ENCODE measurements at places on chromosomes 2 and 18.

DNA sequence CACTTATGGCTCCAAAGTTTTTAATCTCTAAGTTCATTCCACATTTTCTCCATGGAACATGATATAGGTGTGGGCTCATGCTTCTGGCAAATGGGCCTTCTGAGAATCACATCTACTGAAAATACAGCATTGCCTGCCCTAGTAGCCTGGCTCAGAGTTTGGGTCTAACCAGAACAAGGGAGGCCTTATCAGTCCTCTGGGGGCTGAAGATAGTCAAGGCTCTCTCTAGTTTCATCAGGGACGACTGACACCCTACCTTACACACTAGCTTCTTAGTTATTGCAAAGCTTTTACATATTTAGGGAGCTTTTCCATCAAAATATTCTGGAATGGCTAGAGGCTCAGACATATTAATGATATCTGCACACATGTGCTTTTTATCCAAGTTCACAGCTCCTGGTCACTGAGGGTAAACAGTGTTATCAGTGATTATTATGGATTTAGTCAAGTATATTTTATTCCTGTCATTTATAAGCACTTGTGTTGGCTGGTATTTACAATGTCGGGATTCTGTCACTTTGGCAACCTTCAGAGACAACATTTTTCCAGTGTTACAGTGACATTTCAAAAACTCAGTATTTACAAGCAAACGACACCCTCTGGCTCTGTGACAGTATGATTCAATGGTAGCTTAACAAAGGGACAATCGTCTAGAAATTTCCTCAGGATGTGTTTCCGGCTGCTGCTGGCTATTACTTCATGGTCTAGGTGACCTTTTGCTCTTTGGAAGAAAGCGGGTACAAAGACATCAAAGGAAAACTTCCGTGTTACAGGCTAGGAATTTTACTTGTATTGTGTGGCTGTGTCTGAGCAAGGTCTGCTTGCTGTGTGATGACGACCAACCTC is 200.6 kb downstream of the TCF4 start:
- no peak for DNase-seq

DNA sequence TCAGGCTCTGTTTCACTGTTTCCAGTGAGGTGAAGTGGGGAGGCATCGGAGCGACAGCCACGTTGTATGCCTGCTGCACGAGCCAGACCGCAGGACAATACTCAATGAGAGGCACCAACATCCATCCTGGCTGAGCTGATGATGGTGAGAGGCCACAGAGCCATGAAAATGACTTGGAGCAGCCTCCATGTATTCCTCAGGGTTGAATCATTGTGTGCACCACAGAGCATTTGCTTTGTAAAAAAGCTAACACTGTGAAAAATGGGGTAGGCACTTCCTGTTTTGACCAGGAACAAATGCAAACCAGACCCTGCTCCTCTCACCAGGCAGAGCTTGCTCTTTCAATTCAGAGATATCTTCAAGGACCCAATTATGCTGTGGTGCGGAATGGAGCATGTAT is 87.2 kb downstream of the LPIN1 start:
- DNase-seq: no peak

GRCh38 chr2:222196159-222196558 is 102.6 kb downstream of the PAX3 start:
- DNase-seq: no peak

DNA sequence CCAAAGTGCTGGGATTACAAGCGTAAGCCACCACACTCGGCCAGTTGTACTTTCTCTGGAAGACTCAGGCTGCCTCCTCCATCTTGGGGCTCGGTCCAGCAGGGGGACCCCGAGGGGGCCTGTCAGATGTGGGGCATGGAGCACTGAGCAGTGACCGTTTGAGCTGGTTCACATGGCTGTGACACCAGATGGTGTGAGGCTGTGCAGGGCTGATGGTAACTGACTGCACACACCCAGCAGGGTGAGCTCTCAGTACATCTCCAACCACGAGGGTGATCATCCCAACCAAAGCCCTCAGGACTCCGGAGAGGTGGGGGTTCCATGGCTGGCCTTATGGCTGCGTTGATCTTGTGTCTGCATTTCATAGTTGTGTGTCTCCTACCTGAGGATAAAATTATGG is 63.4 kb downstream of the FAM168B start:
- DNase-seq: no peak

- DNase-seq: no peak
These were observed 116.4 kb downstream of the ZNF521 start for GRCh38 chr18:25235401-25236042.

- peak; percentile 25 for DNase-seq
These were observed 15.3 kb downstream of the CROCC2 start for GRCh38 chr2:240921311-240921994.

DNA sequence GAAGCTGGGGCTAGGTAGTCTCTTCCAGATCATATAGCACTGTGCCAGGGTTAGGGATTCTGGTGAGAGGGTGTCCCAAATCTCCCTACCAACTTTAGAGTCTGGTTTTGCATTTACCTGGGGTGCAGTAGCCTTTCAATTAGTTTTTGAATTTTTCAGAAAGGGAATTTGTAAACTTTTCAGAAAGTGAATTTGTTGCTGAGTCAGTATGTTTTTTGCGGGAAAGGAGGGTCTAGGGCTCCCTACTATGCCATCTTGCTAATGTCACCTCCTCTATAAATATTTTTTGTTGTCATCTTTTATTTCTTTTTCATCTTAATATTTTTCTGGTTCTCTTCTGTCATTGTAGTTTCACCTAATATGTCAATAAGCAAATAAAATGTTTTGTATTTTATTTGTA is 95.8 kb upstream of the FAM98A start:
- no peak for DNase-seq

- no peak for DNase-seq
These were observed 15.0 kb upstream of the CPS1 start for GRCh38 chr2:210541290-210541902.

- DNase-seq: no peak
These were observed 148.6 kb downstream of the B3GNT2 start for GRCh38 chr2:62344472-62344871.

- DNase-seq: no peak
These were observed 71.0 kb downstream of the ARL4C start for GRCh38 chr2:234425639-234426603.

- DNase-seq: no peak
These were observed 24.6 kb upstream of the ACVR1 start for GRCh38 chr2:157900684-157901083.

DNA sequence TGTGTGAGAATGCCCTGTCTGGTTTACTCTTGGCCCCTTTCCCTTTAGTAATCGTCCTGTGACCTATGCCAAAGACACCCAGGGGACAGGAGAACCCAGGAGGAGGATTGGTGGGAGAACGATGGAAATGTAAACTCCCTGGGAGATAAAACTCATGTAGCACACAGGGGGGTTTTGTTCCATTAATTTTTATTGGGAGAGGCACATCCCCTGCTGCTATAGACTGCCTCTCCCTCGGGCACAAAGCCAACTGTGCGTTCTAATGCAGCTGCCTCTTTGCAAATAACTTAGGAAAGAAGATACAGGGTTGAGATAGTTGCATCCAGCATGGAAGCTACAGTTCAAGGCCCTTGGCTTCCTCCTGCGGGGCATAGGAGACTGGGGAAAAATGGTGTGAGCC is 489.6 kb downstream of the SLC4A3 start:
- no peak for DNase-seq

All from liver (tissue), 10 donors.